ENCODE measurements at places on chromosomes 5 and 9.

DNA sequence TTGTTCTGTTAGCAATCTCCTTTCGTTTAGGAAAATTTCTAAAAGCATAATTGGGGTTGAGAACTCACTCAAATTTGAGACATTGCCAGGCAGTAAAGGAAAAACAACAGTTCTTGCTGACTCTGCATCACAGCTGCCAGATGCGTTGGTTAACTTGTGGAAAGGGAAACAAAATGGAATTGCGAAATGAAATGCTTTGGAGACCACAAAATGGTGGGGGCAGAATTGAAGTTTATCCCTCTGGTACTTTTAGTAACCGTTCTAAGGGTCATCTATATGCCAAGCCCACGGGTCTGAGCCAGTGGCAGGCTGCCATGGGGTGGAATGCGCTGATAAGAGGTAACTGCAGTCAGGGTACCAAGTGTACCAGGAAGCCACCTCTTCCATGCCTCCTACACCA lies 28.6 kb upstream of the SELENOP start:
- DNase-seq = peak; percentile 18

DNA sequence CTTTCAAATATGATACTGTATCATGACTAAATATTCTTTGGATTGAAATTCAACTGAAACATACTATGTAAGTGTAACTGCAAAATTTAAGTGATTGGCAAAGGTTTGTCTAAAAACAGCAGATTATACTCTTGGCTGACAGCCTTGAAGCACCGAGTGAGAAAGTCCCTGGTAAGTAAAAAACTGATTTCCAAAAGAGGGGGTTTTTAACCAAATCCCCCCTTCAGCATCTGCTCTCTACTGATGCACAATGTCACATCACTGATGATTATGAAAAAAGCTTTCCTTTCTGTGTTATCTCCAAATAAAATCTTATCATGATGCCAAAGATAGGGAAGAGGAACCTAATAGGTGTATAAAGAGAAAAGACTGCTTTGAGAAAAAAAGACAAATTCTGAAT lies 141.0 kb downstream of the MEF2C start:
- no peak for DNase-seq

DNA sequence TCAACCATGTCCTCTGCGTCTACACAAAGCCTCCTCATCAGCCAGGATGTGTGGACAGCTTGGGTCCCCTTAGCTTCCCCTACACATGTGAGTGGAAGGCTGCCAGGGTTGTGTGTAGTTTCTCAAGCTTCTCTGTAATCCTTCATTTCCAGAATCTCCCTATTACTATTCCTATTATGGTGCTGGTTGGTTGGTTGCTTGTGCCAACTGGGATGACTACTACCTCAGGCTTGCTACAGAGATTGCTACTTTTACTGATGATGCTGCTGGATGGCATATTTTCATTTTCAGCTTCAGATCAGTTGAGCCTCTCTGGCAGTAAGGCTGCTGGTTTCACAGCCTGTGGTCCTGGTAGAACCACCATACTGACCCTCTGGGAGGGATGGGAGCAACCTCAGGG lies 39.9 kb downstream of the ATG10 start:
- no peak for DNase-seq

DNA sequence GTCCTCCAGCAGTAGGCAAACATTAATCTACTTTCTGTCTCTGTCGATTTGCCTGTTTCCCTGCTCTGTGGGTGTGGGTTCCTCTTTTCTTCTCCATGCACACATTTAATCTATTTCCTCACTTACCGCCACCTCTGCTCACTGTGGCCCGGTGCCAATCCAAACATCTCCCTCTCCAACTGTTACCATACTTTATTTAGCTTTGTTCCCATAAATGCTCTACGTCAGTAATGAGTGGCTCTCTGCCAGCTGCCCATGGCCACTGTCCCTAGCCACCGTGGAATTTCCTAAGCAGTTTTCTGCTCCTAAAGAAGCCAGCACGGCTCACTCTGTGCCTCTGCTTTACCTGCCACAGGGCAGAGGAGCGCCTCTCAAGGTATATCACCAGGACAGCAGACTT lies 19.5 kb upstream of the GOLPH3 start:
- peak; percentile 47 for DNase-seq

DNA sequence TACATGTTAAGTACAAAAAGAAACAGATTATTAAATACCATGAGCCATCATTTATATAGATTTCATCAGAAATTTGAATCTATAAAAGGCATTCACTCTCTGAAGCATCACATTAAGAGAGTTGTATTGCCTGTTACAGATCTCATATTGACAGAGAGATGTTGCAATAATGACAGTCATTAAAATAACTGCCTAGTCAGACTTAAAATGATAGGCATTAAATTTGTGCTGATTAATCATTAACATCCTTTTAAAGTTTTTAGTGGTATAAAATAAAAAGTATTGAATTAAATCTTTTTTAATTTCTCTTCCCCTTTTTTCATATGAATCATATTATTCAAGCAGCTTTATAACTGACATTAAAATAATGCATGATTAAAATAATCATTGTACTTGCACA lies 404.9 kb upstream of the FAM174A start:
- no peak for DNase-seq

DNA sequence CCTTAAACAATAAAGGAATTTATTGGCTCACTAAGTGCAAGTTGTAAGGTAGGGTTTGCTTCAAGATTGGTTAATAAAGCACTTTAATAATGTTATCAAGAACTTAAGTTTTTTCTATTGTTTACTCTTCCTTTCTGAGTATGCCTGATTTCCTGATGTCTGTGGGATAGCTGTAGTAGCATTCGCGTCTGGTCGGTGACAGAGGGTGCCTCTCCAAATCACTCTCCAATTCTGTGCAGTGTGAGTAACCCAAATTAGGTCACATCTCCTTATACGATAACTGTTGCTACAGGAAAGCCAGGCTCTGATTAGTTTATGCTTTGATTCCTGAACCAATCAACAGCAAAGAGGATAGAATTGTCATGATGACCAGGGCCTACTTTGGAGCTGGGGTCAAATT lies 90.7 kb downstream of the CCDC192 start:
- DNase-seq = no peak

- DNase-seq = no peak
Observed at GRCh38 chr9:23768861-23769260, 57.2 kb downstream of the ELAVL2 start.

GRCh38 chr5:112917453-112917995 lies 4.5 kb downstream of the REEP5 start:
- no peak for DNase-seq

DNA sequence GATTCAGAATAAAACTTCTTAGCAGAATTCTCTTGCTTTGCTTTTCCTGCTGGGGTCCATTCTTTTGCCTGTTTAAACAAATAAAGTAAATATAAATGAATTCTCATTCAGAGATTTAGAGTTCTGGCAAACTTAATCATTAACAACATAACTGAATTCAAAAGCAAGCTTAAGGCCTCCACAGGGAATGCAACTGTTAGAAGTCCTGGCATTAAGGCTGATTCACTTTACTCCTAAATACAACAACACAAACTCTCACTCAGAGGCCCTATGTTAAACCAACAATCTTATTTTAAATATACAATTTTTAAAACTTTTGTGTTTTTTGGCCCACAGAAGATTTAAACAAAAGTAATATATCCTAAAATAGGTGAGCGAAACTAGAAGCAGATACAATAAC lies 178.3 kb downstream of the AP3B1 start:
- DNase-seq = no peak

- DNase-seq = no peak
Observed at GRCh38 chr9:83933790-83934189, 12.6 kb upstream of the KIF27 start.
